Peyer's patch (tissue), 4 donors: ENCODE measurements at places on chromosomes 3 and 15. TPM values are rescaled to one million over a fixed set of nuclear protein-coding genes. Genes with fewer than 3 reads are reported as not detected.

The SLCO2A1 gene
- 22.5 TPM for total RNA-seq

The P2RY13 gene
- not detected for total RNA-seq

The FAM43A gene
- total RNA-seq = 9.6 TPM

The DISP2 gene
- 9.5 TPM for total RNA-seq

The GOLGA8O gene
- not detected for total RNA-seq

The ACTRT3 gene
- total RNA-seq = 1.7 TPM

The LINGO1 gene
- total RNA-seq = not detected

The PRSS50 gene
- total RNA-seq = not detected

The ZNF620 gene
- total RNA-seq = 6.7 TPM

The PRR20G gene
- total RNA-seq = not detected

The LPP gene
- 109 TPM for total RNA-seq

The TICRR gene
- 8.3 TPM for total RNA-seq

The NR2C2 gene
- 57.8 TPM for total RNA-seq

The TP63 gene
- total RNA-seq = not detected

The CACNA2D3 gene
- not detected for total RNA-seq

The UPK1B gene
- total RNA-seq = not detected

The BCHE gene
- 2.4 TPM for total RNA-seq

The WNT7A gene
- not detected for total RNA-seq

The RTP4 gene
- total RNA-seq = 4.8 TPM

The SPINK8 gene
- not detected for total RNA-seq

The PIERCE2 gene
- not detected for total RNA-seq

The DUOXA2 gene
- total RNA-seq = not detected

The CTXND1 gene
- total RNA-seq = not detected

The EID1 gene
- 113 TPM for total RNA-seq

The OR5K2 gene
- total RNA-seq = not detected

The BOC gene
- total RNA-seq = 4.2 TPM

The HMG20A gene
- 38.4 TPM for total RNA-seq
